NCI-H1930 (cell line): ENCODE measurements at places on chromosomes 6 and 20.
A peak's percentile ranks its signal among the peaks of the same experiment; 100 is the strongest.

GRCh38 chr6:166274739-166275370 lies 33.3 kb downstream of the PRR18 start:
- no peak for DNase-seq

DNA sequence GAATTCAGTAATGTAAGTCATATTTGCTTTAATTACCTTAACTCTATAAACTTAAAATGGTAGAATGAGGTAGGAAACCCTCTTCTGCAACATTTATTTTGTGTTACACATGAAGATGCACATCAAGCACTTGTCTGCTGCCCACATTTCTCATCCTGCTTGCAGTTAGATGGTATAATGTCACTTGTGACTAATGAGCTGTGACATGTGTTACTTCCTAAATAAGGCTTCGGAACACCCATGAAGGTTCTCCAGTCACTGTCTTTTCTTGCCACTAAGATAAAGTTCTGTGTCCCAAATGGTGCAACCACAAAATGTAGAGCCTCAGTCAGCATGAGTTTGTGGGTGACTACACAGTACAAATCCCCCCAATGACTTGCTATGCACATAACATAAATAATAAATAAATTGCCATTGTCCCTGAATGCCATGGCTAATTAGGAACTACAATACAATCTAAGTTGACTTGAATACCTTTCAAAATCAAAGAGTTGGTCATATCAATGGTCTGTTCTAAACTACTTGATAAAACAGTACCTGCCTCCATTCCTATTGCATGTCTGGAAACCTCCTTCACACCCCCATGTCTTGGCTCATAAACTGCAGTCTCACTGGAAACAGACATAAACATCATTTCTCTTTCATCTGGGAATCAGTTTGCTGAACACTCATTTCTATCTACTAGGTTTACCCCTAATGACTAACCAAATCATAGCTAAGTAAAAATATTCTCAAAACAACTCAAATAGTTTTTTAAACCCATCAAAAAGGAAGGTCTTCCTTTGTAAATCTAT lies 157.2 kb downstream of the PTPRK start:
- DNase-seq: no peak

- DNase-seq: no peak
These were observed 245.5 kb upstream of the ECI2 start for GRCh38 chr6:4380881-4381281.

DNA sequence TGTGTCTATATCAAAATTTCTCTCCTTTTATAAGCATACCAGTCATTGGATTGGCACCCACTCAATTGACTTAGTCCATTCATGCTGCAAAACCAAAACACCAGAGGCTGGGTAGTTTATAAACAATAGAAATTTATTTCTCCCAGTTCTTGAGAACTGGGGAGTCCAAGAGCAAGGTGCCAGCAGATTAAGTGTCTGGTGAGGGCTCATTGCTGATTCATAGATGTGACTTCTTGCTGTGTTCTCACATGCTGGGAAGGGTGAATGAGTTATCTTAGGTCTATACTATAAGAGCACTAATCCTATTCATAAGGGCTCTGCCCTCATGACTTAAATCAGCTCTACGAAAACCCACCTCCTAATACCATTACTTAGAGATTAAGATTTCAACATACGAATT lies 501.4 kb downstream of the EPM2A start:
- no peak for DNase-seq

GRCh38 chr6:111774346-111774703 lies 98.9 kb downstream of the FYN start:
- no peak for DNase-seq

DNA sequence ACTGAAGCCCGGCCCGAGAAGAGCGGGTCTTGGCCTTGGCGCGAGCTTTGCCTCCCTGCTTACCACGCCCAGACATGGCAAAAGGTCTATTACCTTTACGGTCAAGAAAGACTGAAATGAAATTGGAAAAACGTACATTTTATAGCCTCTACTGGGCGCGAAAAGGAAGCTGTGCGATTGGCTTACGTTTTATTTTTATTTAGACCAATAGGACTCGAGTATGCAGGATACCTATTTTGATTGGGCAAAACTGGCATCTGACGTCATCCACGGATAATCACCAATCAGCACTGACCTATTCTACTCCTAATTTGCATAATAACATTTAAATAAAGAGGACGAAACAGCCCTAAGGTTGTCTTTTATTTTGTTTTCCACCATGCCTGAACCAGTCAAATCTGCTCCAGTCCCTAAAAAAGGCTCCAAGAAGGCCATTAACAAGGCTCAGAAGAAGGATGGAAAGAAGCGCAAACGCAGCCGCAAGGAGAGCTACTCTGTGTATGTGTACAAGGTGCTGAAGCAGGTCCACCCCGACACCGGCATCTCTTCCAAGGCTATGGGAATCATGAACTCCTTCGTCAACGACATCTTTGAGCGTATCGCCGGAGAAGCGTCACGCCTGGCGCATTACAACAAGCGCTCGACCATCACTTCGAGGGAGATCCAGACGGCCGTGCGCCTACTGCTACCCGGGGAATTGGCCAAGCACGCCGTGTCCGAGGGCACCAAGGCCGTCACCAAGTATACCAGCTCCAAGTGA lies 97.4 kb downstream of the OR2B2 start:
- peak; percentile 80 for DNase-seq

- no peak for DNase-seq
These were observed 517.0 kb downstream of the TENT5A start for GRCh38 chr6:81235512-81235911.

- DNase-seq: no peak
These were observed 1.3 kb upstream of the SDCBP2 start for GRCh38 chr20:1330075-1330830.

- no peak for DNase-seq
These were observed 610.5 kb downstream of the UTRN start for GRCh38 chr6:144895313-144896278.

DNA sequence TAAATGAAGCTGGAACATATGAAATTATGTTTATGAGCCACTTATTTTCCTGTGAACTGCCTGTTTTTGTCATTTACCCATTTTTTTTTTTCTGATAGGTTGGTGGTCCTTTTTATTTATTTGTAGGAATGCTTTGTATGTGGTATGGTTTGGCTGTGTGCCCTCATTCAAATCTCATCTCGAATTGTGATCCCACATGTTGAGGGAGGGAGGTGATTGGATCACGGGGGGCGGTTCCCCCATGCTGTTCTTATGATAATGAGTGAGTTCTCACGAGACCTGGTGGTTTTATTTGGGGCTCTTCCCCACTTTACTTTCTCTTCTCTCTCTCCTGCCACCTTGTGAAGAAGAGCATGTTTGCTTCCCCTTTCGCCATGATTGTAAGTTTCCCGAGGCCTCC lies 77.3 kb downstream of the CDH26 start:
- DNase-seq: no peak

DNA sequence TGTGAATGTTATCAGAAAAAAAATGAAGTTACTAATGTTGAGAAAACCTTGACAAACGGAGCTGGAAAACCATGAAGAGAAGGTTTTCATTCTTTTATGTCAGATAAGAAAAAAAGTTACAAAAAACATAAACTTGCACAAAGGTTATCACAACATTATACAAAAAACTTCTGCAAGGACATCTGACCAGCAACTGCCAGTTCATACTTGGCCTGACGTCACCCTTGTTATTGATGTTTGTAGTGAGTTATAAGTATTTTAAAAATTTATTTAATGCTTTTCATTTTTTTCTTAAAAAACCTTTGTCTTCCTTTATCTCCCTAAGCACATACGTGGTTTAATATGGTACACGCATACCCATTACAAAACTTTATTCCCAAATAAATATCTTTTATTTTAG lies 16.3 kb downstream of the GSTA3 start:
- no peak for DNase-seq

GRCh38 chr6:169887529-169888140 lies 136.2 kb downstream of the ERMARD start:
- DNase-seq: no peak

DNA sequence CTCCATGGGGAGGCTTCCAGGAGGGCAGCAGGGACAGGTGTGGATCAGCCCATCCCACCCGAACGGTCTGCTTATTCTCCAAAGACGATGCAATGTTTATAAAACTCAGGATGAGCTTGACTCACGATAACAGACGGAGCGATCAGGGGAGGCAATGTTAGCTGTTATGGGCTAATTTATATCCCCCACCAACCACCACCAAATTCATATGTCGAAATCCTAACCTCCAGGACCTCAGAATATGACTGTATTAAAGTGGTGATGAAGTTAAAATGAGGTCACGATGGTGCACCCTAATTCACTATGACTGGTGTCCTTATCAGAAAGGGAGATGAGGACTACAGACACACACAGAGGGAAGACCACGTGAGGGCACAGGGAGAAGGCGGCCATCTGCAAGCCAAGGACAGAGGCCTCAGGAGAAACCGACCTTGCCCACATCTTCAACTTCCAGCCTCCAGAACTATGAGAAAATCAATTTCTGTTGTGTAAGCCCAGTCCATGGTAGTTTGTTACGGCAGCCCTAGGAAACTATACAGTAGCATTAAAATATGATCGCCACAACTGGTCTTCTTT lies 7.0 kb downstream of the ADTRP start:
- DNase-seq: no peak

- no peak for DNase-seq
These were observed 150.5 kb downstream of the TFAP2C start for GRCh38 chr20:56779452-56780143.

- DNase-seq: no peak
These were observed 86.6 kb downstream of the SMOC2 start for GRCh38 chr6:168527451-168528210.

DNA sequence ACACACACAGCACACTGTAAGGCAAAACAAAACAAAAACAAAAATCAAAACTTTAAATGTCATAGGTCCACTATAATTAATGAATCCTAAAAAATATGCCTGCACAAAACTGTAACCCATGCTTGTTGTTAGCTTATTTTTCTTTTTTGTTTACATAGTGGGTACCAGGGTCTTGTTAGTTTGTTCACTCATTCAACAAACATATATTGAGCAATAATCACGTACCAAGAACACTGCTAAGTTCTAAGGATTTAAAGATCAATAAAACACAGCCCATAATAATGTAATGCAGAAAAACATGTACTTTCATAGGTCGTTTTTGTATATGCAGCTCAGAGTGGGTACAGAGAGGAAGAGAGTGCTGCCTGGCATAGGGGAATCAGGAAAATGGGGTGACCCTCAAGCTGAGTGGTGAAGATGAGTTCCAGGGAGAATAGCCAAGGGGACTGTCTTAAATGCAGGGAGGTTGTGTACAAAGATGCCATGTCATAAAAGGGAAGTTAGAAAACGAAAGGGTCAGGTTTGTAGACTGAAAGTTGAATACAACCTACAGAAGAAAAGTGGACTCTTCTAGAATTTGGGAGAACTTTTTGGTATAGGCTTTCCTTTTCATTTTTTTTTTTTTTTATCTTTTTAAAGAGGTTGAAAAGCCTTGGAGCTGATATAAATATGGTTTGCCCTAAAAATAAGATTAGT lies 113.3 kb upstream of the TBX18 start:
- no peak for DNase-seq

- DNase-seq: no peak
These were observed 87.8 kb downstream of the GMDS start for GRCh38 chr6:2157441-2158127.

DNA sequence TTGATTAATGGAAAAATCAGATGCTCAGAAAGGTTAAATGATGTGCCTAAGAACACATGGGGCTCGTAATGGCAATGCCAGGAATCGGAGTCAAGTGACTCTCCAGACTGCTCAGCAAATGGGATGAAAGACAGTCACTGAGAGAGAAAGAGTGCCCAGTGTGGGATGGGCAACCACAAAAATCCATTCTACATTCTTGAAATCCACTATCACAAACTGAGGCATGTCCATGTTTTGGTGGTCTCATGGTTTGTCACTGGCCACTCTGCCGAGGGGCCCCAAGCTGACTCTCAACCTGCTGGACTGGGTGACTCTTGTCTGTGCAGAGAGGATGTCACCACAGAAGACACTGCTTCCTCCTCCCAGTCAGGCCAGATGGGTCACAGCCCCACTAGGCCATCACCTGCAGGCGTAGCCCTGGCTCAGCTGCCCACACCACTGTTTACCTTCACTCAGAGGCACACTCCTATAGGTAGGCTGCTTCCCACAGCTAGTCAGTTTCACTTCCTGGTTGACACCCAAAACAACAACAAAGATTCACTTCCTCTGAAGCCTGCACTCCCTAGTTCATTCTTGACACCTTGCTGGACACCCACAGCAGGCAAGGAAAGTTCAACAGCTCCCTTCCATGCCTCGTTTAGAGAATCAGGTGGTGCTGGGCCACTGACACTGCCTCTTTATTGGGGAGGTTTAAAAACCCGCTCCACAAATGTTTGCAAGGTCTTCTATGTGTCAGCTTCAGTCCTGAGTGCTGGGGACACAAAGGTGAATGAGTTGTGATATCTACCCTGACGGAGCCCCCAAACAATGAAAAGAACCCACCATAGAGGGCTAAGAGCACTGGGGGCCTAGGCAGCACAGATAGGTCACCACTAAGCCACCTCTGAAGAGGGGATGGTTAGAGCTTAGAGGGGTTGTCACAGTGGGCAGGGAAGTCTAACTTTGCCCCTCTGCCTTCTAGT lies 21.7 kb downstream of the MAP1LC3A start:
- no peak for DNase-seq

DNA sequence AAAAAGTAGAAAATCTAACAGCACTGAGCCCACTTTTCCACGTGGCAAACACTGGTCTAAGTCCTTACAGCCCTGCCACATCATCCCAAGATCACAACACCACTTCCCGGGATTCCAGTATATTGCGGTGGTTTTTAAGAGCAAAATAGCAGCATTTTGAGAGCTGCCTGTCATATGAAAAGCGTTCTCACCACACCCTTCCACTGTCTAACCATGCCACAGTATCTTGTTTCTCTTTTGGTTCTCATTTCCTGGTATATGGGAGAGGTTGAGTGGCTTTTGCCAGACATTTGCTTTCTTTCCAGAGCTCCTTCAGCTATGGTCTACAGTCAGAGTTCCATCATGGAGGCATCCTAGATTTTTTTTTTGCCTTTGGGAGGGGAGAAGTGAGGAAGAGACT lies 243.0 kb downstream of the TSHZ2 start:
- no peak for DNase-seq

DNA sequence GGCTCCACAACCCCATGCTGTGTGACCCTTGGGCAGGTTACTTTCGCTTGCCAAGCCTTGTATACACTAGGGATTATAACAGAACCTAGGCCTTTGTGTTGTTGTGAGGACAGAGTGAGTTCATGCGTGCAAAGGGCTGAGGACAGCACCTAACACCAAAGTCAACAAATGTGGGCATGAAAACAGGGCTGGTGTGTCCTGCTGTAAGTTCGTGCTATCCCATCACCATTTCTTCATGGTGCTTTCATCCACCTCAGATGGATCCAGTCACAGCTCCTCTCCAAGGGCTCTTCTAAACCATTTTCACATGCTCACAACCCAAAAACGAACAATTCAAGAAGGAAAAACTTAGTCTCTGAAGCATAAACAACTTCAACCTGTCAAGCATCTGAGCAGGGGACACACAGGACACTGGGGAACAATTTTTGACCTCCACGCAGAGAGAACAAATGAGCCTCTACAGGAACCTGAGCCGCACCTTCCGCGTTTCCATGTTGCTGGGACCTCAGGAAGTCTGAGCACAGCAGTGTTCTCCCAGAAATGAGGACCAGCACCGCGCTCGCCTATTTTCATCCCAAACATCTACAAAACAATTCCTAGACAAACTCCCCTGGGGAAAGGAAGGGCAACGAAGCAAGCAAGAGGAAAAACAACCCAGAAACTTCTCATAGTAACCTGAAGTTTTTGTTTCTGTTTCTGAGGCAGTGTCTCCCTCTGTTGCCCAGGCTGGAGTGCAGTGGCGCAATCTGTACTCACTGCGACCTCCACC lies 3.1 kb downstream of the LRP11 start:
- no peak for DNase-seq
